Karpas-422 (cell line): ENCODE measurements at places on chromosomes 11 and 22.
A peak's percentile ranks its signal among the peaks of the same experiment; 100 is the strongest.

GRCh38 chr11:6681949-6682348, 1.2 kb downstream of the MRPL17 start:
- no peak for DNase-seq

DNA sequence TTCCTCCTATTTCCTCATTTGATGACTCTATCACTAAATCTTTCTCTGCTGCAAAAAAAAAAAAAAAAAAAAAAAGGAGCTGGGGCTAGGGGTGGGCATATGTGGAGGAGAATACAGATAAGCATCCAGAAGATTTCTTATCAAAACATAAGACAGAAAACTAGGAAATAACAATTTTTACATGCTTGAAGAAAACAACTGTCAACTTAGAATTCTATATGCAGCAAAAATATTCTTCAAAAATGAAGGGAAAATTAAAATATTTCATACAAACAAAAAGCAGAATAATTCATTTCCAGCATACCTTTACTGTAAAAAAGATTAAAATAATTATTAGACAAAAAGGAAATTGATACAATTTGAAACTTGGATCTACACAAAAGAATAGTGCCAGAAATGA, 38.7 kb downstream of the GDPD4 start:
- DNase-seq, result no peak

GRCh38 chr11:69613594-69613993, 27.4 kb upstream of the CCND1 start:
- DNase-seq, result no peak

- no peak for DNase-seq
Observed at GRCh38 chr11:1531449-1532013, 40.5 kb downstream of the DUSP8 start.

DNA sequence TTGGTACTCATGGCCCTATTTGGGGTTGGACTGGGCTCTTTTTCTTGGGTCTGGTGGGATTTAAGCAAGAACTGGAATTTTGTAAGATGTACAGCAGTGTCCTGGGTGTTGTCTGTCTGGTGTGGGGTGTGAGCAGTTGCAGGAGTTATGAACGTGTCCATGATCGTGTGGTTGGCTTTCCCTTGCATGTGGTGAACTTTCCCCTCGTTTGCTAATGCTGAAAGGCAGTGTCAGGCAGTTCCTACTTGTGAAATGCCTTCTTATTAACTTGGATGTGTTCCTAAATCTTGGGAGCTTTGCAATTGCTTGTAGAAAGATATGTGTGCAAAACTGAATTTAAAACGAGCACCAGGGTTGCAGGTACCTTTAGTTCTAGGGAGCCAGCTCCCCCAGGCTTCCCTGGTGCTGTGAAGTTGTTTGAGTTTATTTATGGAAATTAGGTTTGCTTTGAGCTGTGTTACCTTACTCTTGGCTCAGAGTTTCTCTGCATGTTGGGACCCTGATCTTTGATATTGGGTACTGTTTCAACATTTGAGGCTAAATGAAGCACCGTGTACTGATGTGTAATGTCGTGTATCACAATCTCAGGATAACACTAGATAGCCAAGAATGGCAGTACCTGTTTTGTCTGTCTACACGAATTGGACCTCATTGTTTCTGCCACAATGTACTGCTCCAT, 35.8 kb upstream of the HSD17B12 start:
- peak; percentile 40 for DNase-seq

DNA sequence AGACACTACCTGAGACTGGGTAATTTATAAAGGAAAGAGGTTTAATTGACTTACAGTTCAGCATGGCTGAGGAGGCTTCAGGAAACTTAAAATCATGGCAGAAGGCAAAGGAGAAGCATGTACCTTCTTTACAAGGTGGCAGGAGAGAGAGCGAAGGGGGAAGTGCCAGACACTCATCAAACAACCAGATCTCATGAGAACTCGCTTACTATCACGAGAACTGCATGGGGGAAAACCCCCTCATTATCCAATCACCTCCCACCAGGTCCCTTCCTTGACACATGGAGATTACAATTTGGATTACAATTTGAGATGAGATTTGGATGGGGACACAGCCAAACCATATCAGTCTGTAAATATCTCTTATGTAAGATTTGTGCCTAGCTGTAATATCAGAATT, 50.9 kb upstream of the ATXN10 start:
- DNase-seq, result no peak

- DNase-seq, result no peak
Observed at GRCh38 chr11:58055806-58056401, 25.2 kb downstream of the OR6Q1 start.

DNA sequence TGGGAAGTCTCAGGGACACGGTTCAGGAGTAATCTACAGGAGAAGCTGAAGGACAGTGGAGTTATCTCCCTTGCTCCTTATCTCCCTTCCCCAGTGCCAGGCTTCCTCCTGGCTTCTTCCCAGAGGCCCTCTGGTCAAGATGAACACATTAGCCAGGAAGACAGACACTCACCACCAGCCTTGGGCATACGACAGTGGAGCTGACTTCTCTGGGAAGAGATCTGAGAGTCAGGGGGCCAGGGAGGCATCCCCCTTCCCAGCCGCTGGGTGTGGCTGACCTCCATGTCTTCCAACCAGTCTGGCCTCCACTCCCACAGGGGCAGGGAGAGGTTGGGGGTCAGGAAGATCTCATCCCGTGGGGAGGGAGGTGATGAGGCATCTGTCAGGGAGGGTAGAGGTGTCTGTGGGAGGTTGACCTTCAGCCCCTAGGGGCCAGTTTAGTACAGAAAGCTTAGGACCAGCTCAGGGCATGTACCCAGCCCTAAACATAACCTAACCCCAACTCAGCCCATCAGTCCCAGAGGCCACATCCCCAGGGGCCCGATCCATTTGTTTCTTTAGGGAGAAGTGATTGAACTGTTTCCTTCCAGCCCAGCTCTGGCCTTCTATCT, 12.7 kb downstream of the ROBO4 start:
- no peak for DNase-seq

- no peak for DNase-seq
Observed at GRCh38 chr11:134574947-134575346, 162.9 kb upstream of the B3GAT1 start.

DNA sequence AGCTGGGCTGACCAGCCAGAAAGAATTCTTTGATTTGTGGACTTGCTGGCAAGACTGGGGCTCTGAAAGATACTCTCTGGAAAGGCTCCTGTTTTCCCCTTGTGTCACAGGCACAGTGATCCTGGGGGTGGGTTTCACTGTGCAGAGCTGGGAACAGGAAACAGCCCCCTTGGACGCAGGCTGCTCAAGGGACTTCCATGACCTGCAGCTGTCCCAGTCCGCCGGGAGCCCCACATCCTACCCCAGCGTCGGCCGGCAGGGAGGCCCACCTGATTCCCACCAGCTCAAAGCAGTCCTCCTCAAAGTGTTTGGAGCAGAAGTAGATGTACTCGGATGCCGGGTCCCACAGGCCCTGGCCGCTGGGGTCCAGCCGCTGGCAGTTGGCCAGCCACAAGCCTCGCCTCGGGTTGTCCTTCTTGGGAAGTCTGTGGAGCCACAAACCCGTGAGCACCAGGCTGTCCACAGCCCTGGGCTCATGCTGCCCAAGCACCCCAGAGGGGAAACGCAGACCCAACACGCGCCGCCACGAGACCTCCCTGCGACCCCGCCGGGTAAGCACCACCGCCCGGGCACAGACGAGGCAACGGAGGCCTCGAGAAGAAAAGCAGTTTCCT, 824 bp downstream of the THAP7 start:
- DNase-seq, result no peak

- DNase-seq, result no peak
Observed at GRCh38 chr11:114213622-114214021, 82.6 kb upstream of the NNMT start.

GRCh38 chr22:41178425-41178975, 26.6 kb upstream of the L3MBTL2 start:
- DNase-seq, result no peak

DNA sequence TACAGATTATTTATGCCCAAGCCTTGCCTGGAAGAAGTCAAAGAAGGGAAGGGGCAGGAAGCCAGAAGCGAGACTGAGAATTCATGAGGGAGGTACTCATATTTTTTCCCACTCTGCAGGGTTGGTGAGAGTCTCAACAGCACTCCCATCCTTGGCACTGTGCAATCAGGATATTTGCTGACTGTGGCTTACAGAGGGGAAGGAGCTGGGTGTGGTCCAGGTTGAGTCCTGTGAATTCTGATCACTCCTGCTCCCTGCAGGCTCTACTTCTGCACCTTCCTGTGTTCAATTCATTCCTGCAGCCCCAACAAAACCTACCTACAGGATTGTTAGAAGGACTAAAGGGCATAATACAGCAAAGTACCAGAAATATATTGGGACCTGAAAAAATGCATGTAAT, 530.5 kb downstream of the INSC start:
- DNase-seq, result no peak

DNA sequence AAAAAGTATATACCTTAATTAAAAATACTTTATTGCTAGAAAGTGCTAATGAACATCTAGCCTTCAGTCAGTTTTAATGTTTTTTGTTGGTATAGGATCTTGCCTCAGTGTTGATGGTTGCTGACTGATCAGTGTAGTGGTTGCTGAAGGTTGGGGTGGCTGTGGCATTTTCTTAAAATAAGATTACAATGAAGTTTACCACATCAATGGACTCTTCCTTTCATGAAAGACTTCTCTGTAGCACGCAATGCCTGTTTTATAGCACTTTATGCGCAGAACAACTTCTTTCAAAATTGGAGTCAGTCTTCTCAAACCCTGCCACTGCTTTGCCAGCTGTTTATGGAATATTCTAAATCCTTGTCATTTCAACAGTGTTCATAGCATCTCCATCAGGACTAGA, 50.6 kb downstream of the LDLRAD3 start:
- DNase-seq, result no peak

- DNase-seq, result no peak
Observed at GRCh38 chr11:21892736-21893564, 299.9 kb upstream of the ANO5 start.
